ENCODE measurements at places on chromosomes 5 and 9. TPM values are rescaled to one million over a fixed set of nuclear protein-coding genes. Genes with fewer than 3 reads are reported as not detected.

DNA sequence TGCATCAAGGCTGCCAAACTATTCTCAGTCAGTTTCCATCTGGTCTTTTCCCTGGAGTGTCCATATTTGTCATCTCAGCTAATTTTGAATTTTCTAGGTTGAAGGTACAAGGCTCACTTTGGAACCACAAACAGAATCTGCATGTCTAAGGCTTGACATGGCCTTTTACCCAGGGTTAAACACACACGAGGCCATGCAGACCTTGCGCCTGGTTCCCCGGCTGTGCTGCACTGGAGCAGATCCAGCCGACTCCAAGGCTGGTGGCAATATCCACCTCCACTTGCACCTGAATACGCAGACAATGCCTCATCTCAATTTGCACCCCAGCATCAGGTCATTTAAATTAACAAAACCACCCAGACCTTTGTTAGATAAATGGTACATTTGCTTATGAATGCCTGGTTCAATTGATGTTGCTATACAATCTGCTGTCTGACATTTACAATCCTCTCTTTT is 276.2 kb downstream of the HSPA4 start:
- no peak overlapping the region for H3K27ac ChIP-seq

- DNase-seq = no peak
- H3K27ac ChIP-seq = peak overlapping the region; percentile 50
- no peaks in the 10 kb centered on the region for H3K36me3 ChIP-seq
- no peaks in the 10 kb centered on the region for H3K27me3 ChIP-seq
These were observed 28.1 kb downstream of the PDE6A start for GRCh38 chr5:149916334-149917072.

- H3K4me3 ChIP-seq = no peak overlapping the region
- H3K36me3 ChIP-seq = no peaks in the 10 kb centered on the region
- H3K4me1 ChIP-seq = no peaks in the 10 kb centered on the region
- H3K27ac ChIP-seq = no peak overlapping the region
- no peaks in the 10 kb centered on the region for H3K27me3 ChIP-seq
These were observed 63.1 kb upstream of the TTC23L start for GRCh38 chr5:34775886-34776285.

- peak overlapping the region; percentile 94 for H3K4me3 ChIP-seq
- peaks cover 13% of the 10 kb centered on the region for H3K4me1 ChIP-seq
- DNase-seq = no peak
- H3K27ac ChIP-seq = peak overlapping the region; percentile 13
- H3K36me3 ChIP-seq = peaks cover 4% of the 10 kb centered on the region
- no peaks in the 10 kb centered on the region for H3K27me3 ChIP-seq
These were observed 2.2 kb downstream of the SPIN1 start for GRCh38 chr9:88390371-88390990.

DNA sequence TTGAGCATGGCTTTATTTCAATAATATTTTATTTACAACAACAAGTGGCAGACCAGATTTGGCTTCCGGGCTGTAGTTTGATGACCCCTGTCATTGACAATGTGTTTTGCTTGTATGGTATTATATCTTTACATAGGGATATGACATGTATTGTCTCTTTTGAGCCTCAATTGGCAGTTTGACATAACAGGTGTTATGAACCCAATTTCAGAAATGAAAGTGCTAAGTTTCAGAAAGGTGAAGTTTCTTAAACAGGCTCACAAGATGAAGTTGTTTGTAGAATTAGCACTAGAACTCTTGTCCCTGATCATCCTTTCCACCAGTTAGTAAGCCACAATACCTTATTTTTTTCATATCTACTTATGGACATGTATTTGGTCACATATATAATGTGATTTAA is 303.0 kb upstream of the GRIA1 start:
- no peaks in the 10 kb centered on the region for H3K27me3 ChIP-seq
- no peak for DNase-seq

DNA sequence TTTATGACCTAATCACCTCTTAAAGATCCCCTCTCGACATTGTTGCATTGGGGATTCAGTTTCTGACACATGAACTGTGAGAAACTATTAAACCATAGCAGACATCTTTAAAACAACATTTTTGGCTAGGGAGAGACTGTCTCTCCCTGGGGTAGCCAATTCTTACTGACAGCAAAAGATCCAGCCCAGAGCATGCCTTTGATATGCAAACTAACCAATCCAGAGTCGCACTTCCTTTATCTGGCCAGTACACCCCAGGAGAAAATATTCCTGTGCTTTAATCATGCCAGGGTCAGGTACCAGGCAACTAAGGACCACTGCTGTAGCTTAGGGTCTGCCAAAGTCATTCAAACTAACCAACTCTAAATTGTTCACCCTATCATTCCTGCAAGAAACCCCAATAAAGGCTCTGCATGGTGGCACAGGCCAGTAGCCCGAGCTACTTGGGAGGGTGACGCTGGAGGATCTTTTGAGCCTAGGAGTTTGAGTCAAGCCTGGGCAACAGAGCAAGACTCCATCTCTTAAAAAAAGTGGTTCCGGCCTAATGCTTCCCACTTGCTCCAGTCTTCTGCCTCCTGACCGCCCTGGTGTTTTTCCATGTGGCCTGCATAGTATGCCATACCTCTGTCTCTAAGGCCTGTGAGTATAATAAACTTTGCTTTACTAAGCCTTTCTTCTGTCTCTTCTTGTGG is 62.3 kb upstream of the DAPK1 start:
- H3K36me3 ChIP-seq = no peaks in the 10 kb centered on the region
- DNase-seq = no peak
- H3K4me1 ChIP-seq = peaks cover 6% of the 10 kb centered on the region
- H3K4me3 ChIP-seq = no peak overlapping the region
- no peaks in the 10 kb centered on the region for H3K27me3 ChIP-seq
- no peak overlapping the region for H3K27ac ChIP-seq

- no peaks in the 10 kb centered on the region for H3K4me1 ChIP-seq
- H3K27ac ChIP-seq = no peak overlapping the region
- no peak for DNase-seq
- H3K36me3 ChIP-seq = no peaks in the 10 kb centered on the region
- H3K4me3 ChIP-seq = no peak overlapping the region
- H3K27me3 ChIP-seq = no peaks in the 10 kb centered on the region
These were observed 277.2 kb upstream of the MPDZ start for GRCh38 chr9:13556656-13557055.

- no peaks in the 10 kb centered on the region for H3K4me1 ChIP-seq
- H3K36me3 ChIP-seq = no peaks in the 10 kb centered on the region
- no peak for DNase-seq
These were observed 73.9 kb downstream of the WNK2 start for GRCh38 chr9:93257808-93258331.

DNA sequence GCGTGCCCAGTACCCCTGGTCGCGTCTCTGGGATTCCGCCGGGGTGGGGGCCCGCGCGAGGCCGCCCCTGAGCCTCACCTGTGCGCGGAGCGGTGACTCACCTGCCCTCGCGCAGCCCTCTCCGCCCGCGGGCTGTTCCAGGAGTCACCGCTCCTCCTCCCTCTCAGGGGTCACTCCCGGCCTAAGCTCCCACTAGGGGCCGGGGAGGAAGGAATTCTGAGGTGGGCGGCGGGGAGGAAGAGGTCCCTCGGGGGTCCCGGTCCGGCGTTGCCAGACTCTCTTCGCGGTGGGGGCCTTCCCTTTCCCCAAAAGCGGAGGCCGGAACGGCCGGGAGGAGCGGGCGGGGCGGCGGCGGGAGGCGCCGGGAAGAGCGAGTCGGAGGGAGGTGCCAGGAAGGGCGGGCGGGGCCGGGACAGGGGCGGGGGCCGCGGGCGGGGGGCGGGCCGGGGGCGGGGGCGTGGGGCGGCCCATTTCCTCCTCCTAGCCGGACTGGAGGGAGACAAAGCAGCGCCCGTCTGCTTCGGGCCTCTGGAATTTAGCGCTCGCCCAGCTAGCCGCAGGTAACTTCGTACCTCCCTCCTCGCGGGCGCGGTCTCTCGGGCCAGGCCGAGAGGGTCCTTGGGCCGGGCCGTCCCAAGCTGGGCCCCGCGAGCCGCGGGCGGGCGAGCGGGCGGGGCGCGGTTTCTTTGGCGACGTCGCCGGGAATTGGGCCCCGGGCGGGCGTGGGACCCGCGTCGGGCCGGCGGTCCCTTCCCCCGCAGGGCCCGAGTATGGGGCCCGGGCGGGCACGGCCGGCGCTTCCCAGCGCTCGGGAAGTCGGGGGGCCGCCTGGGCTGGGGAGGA is at the start of gene CTNNA1:
Gene CTNNA1 (plus strand): TSS at position 475 of the 843 bp plus-strand sequence. CDS start 28,500 bp downstream, outside the sequence.
- H3K4me1 ChIP-seq = peaks cover 20% of the 10 kb centered on the region
- H3K27me3 ChIP-seq = no peaks in the 10 kb centered on the region
- peak; percentile 41 for DNase-seq
- H3K4me3 ChIP-seq = peak within 1 kb of the TSS; percentile 91
- H3K36me3 ChIP-seq = peaks cover 9% of the 10 kb centered on the region
- peak within 1 kb of the TSS; percentile 93 for H3K27ac ChIP-seq

- H3K4me1 ChIP-seq = no peaks in the 10 kb centered on the region
- no peaks in the 10 kb centered on the region for H3K36me3 ChIP-seq
- H3K27me3 ChIP-seq = no peaks in the 10 kb centered on the region
These were observed 729.4 kb downstream of the MTRR start for GRCh38 chr5:8598356-8598755.

DNA sequence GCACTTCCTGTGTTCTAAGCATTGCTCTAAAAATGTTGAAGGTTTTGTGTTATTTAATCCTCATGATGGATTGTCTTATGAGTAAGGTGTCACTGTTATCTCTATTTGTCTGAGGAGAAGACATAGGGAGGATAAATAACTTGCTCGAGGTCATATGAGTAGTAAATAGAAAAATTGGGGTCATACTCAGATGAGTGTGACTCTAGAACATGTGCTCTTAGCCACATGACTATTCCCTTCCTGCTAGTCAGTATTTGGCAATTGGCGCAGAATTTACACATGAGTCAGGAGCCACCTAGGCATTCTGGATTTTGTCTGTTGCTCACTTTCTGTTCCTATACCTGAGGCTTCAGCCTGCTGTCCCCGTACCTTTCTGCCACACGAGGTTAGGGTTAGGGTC is 234.6 kb upstream of the CD180 start:
- H3K27me3 ChIP-seq = no peaks in the 10 kb centered on the region
- no peak overlapping the region for H3K27ac ChIP-seq
- H3K4me3 ChIP-seq = no peak overlapping the region
- H3K4me1 ChIP-seq = no peaks in the 10 kb centered on the region

- no peaks in the 10 kb centered on the region for H3K4me1 ChIP-seq
- H3K4me3 ChIP-seq = no peak overlapping the region
- no peak overlapping the region for H3K27ac ChIP-seq
- no peak for DNase-seq
- no peaks in the 10 kb centered on the region for H3K36me3 ChIP-seq
These were observed 98.0 kb downstream of the PLPPR1 start for GRCh38 chr9:101126556-101126955.

DNA sequence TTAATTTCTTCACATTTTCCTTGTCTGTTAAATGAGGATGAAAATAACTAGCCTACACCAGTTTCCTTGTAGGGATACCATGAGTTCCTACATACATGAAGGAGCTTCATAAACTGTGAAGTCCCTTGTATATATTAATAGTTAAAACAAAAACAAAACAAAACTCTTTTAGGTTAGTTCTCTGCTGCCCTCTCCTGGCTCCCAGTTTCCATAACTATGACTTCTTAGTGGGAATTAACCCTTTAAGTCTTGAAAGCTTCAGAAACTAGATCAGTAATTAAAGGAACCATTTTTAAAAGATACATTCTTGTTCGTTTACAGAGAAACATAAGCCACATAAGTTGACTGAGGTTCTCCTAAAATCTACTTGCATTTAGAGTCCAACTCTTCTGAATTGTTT is 500.0 kb upstream of the C9orf72 start:
- H3K27me3 ChIP-seq = no peaks in the 10 kb centered on the region
- no peaks in the 10 kb centered on the region for H3K4me1 ChIP-seq
- DNase-seq = no peak
- no peak overlapping the region for H3K27ac ChIP-seq
- H3K4me3 ChIP-seq = no peak overlapping the region

DNA sequence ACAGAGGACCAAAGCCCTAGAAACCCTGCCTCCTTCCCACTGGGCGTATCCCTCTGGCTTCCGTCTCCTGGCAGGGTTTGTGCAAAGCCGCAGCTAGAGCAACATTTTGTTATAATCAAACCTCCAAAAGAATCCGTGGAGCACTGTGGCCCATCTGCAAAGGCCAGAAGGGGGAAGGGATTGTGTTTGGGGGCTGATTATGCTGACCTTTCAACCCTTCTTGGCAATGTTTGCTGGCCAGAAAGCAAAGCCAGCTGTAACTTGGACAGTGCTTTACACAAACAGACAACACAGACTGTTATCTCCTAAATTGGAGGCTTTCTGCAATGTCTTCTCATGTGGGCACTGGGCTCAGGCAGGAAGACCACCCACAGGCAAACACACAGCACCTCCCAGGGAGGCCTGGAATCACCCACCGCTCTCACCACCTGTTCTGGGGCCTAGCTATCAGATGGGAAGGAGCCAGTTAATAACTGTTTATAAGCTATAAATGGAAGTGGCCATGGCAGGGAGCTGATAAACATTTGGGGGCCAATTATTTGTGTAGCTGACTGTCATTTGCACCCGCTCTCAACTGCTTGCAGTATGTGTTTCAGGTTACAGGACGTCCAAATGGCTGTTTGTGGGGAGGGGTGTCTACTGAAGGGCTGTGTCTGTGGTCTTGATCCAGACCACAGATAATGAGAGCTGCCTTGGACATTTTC is 121.6 kb upstream of the ERCC6L2 start:
- H3K27ac ChIP-seq = no peak overlapping the region
- peaks cover 7% of the 10 kb centered on the region for H3K27me3 ChIP-seq
- H3K36me3 ChIP-seq = no peaks in the 10 kb centered on the region
- H3K4me3 ChIP-seq = no peak overlapping the region
- H3K4me1 ChIP-seq = peaks cover 5% of the 10 kb centered on the region
- no peak for DNase-seq

DNA sequence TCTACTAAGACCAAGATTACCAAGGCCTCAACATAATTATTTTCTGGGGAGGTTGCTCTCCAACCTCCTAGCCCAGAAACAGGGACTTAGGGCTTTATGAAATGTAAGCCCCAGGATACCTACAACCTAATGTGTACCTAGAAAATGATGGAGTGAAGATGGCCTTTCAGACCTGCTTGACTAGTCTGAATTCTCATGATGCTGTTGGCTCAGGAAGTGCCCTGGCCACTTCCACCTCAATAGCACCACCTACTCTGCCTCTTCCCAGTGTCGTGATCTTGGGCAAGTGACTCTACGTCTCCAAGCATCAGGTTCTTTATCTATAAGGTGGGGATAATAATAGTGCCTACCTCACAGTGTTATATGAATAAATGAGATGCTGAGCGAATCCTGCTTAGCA is 57.9 kb upstream of the GARNL3 start:
- H3K27me3 ChIP-seq = peaks cover 43% of the 10 kb centered on the region
- H3K4me3 ChIP-seq = no peak overlapping the region
- no peaks in the 10 kb centered on the region for H3K36me3 ChIP-seq
- no peaks in the 10 kb centered on the region for H3K4me1 ChIP-seq

Gene KIF4B
- not detected for polyA plus RNA-seq

Gene PSAT1
- 30.2 TPM for polyA plus RNA-seq

Gene ZNF367
- 2.0 TPM for polyA plus RNA-seq

Gene MARCHF11
- 0.12 TPM for polyA plus RNA-seq

Gene ORM1
- not detected for polyA plus RNA-seq

Gene TDRD7
- 8.7 TPM for polyA plus RNA-seq

Gene EXD3
- polyA plus RNA-seq = 1.9 TPM

Gene RNF208
- polyA plus RNA-seq = not detected
